ENCODE measurements at places on chromosomes 12 and 14.

DNA sequence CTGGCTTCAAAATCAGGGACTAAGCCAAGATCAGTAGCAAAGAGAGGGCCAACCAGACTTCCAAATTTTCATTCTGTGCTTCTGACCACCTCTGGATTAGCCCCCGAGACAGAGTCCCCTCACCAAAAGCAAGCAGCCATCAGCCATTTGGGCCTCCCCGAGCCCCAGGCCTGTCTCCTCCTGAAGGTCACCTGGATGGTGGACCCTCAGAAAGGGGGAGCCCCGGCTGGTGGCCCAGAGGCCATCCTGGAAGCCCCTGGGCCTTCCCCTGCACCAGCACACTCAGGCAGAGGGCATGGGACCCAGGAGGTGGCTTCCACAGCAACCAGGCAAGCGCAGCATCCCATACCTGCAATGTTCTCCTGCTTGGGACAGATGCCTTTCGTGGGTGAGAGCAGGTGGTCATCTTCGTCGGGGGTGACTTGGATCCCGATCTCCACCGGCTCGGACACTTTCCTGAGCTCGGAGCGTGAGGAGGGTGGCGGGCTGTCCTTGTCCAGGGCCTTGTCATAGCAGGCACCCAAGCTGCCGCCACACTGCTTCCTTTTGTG is 14.8 kb downstream of the BCL11B start:
- DNase-seq = no peak

- no peak for DNase-seq
These were observed 82.6 kb upstream of the KCNH3 start for GRCh38 chr12:49456131-49456679.

DNA sequence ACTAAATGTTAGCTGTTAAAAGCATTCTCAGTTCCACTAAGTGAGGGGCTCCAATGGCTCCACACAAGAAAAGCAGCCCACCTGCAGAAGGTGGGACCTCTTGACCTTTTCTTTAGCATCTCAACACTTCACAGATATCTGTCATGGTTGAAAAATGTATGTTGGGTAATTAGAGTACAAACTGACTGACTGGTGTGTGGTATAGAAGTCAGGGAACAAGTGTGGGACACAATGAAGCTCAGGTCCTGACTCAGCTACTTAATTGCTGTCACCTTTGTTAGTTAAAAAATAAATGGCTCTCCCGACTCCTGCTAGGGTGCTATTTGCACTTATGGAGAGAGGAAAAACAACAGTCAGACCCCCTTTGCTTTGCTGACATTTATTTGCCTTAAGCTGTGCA is 299.0 kb downstream of the TTC6 start:
- no peak for DNase-seq

DNA sequence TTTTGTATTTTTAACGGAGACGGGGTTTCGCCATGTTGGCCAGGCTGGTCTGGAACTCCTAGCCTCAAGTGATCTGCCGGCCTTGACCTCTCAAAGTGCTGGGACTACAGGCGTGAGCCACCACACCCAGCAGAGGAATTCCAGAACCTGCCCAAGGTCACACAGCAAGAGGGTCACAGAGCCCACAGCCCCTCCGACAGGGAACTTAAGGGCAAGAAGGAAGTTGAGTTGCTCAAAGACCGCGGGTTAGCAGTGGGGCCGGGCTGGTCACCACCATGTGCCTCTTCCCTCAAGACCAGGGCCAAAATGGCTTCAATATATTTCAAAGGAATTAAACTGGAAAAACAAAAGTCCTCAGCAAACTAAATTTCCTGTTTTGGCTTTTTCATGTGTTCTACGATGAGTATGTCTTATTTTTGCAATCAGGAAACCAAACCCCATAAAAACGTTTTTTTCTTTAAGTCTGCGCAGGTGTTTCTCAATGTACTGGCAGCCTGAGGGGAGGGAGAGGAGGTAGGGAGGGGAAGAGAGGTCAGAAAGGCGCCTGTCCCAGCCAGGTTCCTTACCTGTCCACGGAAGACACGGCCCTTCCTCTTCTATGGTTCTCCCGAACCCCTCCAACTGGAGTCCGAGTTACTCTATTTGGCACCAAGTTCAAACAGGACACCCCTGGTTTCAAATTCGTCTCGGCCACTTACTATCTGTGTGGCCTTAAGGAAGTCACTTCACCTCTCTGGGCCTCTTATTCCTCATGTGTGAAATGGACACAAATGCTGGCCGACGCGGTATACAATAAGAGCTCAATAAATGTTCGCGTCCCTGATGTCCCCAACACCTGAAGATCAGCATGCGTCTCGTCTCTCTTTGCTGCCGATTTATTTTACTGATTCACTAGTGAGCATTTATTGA is 778 bp downstream of the SLC8B1 start:
- peak; percentile 47 for DNase-seq

GRCh38 chr12:128790653-128791373 is 32.9 kb downstream of the SLC15A4 start:
- DNase-seq = no peak

DNA sequence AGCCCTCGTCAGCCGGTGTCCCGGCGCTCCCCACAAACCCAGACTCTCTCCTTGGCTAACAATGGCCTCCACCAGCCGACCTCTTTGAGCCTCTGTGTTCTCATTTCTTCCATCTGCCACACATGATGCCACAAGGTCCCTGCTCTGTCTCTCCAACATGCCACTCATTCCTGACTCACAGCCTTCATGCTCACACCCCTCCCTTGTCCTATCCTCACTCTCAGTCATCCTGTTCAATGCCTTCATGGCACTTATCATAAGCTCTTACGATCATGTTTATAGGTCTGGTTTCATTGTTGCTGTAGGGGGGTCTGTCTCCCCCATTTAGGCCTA is 9.6 kb upstream of the SERPINA11 start:
- DNase-seq = no peak

DNA sequence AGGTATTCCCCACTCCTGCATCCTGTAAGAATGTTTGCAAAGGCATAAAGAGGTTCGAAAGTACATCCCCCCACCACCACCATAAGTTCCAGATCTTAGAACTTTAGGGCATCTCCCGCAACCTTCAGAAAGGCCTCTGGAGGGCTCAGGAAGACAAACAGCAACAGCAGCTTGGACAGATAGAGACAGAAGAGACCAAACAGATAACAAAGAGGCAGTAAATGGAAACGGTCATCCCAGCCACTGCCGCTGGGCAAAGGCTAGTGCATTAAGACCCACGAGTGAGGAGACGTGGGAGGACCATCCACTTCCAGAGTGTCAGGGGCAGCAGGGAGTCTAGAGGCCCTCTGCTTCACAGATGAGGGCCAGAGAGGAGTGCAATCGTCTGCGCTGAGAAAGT is 124.3 kb downstream of the CRACR2A start:
- no peak for DNase-seq

DNA sequence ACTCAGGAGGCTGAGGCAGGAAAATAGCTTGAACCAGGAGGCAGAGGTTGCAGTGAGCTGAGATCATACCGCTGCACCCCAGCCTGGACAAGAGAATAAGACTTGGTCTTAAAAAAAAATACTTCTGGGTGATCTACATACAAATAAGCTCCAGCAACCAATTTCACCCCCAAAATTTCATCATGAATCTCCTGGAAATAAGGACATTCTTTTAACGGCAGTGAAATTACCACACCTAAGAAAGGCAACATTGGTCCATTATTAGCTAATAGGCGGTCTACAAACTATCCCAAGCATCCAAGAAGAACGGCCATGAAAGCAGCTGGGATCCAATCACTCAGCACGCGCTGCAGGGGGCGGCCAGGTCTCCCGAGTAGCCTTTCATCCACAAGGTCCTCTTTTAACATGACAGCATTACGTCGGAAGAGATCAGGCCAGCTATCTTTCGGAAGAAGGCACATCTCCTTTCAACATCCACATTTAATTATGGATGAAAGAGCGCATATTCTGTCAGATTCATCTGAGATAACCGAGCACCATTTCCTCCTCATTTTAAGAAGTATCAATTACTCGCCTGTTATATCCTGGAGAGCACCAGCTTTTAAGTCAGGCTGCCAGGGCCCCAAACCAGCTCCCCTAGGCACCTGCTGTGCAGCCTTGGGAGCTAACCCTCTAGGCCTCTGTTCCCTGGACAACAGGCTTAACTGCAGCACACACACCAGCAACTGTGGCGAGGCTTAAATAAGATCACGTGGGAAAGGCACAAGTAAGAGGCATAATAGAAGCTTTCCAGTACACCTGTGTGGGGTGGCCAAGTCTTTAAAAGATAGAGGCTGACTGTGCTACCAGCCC is 4.2 kb downstream of the SLC15A4 start:
- peak; percentile 56 for DNase-seq

DNA sequence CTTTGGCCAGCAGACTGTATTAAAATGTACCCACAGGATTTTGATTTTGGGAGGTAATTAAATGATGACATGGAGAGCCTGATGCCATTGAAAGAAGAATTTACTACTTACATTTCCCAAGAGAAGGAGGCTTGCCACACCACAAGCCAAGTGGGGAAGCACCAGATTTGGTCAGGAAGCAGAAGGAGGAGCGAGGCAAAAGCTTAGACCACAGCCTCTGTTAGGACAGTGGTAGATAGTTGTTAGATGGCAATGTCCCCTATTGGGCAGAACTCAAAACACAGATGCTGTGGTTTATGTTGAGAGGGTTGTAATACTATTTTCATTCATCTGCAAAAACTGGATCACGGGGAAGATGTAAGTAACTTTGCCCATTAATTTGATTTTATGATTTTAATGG is 709.4 kb downstream of the VRK1 start:
- DNase-seq = no peak

DNA sequence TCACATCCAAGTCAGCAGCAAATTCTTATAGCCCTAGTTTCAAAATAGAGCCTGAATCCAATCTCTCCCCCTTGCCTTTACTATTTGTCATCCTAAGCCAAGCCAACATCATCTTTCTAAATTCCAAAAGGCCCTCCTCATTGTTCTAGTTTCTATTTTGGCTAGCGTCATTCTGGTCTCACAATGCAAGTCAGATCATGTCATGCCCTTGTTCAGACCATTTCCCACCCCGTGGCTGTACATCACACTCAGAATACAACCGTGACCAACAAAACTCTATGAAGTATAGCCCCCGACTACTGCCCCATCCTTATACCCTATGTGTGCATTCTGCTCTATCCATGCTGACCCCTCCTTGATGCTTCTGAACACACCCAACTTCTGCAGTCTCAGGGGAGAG is 12.3 kb upstream of the GNG2 start:
- DNase-seq = no peak

GRCh38 chr12:120332523-120332922 is 4.9 kb upstream of the PLA2G1B start:
- no peak for DNase-seq

DNA sequence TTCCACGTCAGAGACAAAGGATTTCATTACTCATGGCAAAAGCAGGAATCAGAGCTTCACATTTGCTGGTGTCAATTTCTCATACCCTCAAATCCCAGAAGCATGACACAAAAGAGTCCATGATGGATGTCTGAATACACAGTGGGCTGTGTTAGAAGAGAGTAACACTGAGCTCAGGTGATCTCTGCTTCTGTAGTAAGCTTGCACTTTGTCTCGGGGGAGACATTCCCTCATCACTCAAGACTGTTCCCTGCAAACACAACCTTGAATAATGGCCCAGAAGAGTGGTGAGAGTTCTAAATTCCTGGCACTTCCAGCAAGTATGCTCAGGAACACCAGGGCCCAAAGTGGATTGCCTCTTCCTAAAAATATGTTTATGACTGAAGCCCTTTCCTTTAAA is 1787.2 kb upstream of the SEL1L start:
- no peak for DNase-seq

DNA sequence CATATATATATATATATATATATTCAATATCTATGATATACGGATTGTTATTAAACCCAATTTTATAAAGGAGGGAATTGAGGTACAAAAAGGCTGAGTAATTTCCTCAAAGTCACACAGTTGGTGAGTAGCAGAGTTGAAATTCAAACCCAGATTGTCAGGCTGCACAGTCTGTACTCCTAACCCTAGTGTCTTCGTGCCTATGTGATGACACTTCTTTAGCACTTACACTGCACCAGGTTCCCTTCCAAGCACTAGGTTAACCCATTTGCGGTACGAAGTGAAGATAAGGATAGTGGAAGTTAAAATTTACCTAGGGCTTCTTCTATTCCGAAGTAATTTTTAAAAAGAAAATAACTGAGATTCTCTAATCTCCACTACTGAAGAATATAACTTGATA is 125.1 kb upstream of the TSPAN8 start:
- DNase-seq = no peak

DNA sequence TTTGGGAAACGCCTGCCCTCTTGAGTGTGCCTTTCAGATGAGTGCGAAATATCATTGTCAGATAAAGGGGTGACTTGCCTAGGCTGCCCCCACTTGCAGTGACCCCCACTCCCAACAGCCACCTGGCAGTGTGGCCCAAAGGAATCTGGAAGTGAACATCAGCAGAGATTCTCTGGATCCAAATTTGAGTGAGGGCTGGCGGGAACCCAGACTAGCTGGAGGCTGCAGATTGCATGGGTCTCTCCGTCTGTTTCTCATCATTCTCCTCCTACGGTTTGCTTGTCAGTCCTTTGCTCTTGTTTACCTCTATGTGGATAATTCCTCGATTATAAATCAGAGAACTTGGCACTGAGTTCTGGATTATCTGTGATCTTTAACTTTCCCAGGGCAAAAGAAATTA is 280.8 kb downstream of the ZFP36L1 start:
- no peak for DNase-seq

GRCh38 chr12:128507470-128507869 is 240.5 kb downstream of the TMEM132C start:
- DNase-seq = no peak

DNA sequence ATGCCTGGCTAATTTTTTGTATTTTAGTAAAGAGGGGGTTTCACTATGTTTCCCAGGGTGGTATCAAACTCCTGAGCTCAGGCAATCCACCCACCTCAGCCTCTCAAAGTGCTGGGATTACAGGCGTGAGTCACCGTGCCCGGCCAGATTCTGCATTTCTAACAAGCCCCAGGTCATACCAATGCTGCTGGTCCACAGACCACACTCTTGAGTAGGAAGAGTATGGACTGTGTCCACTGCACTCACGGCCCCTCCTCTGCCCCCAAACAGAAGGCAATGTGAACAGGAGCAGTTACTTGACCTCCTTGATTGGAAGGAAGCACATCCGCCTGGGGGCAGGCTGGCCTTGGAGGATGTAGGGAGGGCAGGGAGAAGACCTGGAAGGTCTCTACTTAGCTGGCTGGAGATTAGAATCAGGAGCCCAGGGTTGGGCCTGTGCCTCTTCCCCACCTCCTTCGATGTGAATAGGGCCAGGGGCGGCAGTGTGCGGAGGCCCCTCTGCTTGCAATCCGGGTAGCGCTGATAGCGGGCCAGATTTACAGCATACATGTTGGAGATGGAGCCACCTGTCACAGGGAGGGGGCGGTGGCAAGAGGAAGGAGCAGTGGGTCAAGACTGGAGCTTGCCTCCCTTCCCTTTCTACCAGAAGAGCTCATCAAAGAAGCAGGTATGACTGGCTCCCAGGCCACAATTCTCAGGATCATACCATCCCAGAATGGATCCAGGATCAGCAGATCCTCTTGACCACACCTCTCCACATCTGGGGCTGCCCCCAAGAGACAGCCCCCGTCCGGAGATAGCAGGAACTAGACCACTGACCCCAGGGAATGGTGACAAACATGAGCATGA is 9.4 kb upstream of the ZNF740 start:
- peak; percentile 45 for DNase-seq
